ENCODE measurements at places on chromosomes 3 and 15.

DNA sequence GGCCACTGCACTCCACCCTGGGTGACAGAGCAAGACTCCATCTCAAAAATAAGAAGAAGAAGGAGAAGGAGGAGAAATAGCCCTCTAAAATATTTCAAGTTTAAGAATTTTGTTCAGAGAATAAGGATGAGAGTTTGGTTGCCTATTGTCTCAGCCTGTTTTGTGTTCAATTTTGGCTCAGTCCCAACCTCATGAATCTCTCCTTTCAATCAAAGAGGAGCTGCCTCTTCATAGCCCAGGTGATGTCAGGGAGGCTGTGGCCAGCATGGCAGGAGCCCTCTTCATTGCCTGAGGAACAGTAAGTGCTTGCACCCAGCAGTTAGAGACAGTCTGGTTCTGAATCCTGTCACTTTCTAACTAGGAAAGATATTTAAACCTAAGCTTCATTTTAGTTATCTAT, 55.0 kb downstream of the BDH1 start:
- DNase-seq: no peak

DNA sequence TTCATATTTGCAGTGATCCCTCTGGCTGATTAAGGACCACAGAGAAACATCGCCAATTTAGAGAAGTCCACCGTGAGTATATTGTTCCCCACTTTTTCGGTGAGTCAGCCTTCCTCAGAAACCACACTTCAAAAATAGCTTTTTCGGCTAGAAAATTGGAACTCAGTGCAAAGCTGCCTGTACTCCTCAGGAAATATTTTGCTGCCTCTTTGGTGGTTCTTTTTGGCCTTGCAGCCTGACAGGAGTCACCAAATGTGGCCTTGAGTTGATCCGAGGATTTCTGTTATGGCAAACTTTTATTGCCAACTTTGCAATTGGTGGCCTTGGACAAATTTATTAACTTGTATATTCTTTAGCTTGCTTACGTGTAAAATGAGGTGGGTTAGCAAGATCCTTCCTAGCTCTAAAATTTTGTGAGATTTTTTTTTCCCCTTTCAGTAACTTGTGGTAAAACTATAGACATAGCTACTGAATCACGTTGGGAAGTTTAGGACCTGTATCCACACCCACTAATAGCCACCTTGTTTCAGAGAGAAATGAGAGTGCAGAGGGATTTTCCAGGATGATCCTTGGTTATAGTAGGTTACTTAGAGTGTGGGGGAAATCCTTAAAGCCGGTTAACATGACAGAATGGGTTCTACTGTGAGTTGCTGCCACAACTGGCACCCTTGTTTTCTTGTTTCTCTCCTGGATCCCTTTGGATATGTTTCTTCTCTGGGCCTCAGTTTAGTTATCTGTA, 9.9 kb downstream of the ARL6IP5 start:
- DNase-seq: no peak

DNA sequence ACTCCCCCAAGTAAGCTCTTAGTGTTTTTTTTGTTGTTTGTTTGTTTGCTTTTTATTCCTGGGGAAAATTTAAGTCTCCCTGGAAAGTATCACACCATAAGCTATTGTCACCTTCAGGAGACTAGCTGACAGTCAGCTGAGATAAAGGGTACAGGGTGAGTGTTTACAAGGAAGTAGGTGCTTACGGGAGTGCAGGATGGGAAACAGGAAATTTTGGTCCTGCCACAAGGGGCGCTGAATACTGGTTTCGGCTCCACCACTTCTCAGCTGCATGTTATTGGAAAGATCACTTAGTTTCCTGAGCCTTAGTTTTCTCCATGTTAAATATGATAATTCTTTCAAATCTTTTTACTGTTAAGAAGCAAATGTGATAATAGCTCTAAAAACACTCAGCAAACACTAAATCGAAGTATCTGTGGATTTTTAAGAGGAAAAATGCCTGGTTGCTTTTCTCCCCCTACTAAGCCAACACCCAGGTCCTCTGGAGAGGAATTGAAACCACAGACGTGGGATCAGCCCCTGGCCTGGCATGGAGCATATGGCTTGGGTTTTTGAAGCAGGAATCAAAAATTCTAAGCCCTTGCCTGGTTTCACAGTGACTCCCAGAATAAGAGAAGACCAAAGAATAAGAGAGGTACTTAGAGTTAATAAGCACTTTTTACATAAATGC, 90.7 kb downstream of the SCN11A start:
- DNase-seq: no peak

GRCh38 chr3:24264748-24265158, 229.9 kb downstream of the THRB start:
- DNase-seq: no peak

DNA sequence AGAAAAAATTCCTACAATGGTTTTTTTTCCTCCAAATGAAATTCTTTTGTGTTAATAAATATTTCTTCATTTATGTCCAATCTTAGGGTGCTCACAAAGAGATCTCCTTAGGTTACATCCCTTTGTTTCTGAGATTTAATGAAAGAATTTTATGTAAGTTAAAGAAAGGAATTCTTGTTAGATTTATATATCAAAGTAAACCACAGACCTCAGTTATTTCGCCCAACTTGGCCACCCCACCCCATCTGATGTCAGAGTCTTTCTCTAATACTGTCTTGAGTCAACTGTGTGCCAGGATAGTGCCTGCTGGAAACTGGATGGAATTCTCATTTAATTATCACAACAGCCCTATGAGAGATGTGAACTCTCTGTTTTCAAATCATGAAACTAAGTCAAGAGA, 259.9 kb downstream of the OPA1 start:
- no peak for DNase-seq

GRCh38 chr3:184336547-184337398, 627 bp upstream of the FAM131A start:
- no peak for DNase-seq

GRCh38 chr3:81406318-81406717, 355.1 kb downstream of the GBE1 start:
- DNase-seq: no peak

DNA sequence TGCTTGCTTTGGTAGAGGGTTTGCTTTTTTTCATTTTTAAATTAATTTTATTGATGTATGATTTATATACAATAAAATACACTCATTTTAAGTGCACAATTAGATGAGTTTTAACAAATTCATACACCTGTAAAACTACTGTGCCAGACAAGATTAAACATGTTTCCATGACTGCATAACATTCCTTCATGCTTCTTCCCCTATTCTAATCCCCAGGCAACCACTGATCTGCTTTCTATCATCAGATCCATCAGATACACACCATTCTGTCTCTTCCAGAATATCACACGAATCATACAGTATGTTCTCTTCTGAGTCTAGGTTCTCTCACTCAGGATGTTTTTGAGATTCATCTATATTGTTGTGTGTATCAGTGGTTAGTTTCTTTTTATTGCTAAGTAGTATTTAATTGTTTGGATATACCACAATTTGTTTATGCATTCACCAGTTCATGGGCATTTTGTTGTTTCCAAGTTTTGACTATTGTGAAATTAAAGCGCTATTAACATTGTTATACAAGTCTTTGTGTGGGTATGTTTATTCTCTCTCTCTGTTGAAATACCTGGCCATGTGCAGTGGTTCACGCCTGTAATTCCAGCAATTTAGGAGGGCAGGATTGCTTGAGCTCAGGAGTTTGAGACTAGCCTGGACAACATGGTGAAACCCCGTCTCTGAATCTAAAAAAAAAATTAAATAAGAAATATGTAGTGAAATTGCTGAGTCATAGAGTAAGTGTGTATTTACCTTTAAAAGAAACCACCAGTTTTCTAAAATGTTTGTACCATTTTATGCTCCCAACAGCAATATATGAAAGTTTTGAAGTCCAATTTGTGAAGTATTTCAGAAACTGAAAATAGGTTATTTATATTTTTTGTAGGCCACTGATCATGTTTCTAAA, 7.0 kb upstream of the TFG start:
- no peak for DNase-seq

DNA sequence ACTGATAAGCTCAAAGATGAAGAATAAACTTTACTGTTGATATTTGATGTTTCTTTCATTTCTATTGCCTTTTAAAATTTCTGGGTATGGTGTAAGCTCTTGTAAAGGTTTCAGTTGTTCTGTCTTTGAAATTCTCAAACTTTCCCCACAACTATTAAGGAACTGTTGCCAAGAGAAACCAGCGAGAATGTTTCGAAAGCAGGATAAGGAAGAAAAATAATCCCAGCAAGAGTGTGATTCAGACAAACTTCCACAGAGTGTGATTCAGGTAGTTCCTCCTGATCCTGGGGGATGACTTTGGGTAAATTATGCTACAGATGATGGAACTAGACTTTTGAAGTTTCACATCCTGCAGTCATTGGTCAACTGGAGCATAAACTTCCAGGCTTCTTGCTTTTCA, 632.0 kb downstream of the NSUN3 start:
- DNase-seq: no peak

- no peak for DNase-seq
Observed at GRCh38 chr3:126827121-126827520, 123.1 kb downstream of the CHCHD6 start.

DNA sequence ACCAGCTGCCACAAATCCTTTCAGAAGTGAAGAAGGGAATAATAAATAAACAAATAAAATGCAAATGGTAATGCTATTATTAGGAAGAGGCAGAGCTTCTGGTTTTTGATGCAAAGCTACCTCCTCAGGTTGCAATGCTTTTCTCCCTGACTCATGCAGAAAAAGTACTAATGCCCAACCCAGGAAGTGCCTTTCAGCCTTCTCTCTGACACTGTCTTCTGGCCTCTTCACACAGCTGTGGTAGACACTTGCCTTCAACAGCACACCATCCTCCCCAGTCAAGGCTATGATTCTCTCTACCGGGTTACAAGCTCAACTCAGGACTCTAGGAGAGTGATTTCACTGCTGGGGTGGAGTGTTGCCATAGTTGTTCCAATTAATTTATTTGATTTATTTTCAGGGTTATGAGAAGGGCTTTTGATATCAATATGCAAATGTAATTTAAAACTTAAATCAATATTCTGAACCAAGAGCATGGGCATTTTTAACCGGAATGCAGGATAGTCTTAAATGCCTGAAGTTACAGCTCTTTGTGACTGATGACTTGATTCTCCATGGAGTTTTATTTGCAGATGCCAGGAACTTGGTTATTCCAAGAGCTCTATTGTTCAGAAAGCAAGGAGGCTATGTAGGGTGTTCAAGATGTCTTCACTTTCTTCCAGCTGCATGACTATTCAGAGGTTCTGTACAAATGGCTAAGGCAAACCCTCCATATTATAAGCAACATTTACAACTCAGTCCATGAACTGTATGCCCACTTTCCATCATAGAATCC, 27.1 kb upstream of the GALNT15 start:
- no peak for DNase-seq

GRCh38 chr15:70170096-70170699, 72.5 kb upstream of the TLE3 start:
- no peak for DNase-seq

DNA sequence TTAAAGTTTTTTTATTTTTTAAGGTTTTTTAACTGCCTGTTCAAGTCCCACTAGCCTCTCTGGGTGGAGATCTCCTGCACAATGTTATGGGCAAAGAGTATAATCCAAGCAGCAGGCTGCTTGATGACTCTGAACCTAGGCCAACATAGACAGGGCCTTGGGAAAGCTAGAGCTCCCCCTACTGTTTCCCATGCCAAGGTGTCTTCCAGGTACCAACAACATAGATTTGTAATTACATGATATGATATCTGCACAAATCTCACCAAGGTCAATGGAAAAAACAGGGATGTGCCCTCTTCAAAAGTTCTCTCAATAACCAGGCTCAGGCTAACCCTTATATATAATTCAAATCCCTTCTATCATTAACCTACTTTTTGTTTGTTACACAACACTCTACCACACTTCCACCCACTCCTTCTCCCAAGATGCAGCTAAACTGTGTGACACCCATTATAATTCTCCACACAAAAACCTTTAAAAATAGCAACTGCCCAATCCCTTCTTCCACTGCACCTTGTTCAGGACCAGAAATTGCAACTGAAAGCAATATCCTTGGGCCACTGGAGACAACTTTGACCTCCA, 43.8 kb downstream of the RBM15B start:
- DNase-seq: no peak

DNA sequence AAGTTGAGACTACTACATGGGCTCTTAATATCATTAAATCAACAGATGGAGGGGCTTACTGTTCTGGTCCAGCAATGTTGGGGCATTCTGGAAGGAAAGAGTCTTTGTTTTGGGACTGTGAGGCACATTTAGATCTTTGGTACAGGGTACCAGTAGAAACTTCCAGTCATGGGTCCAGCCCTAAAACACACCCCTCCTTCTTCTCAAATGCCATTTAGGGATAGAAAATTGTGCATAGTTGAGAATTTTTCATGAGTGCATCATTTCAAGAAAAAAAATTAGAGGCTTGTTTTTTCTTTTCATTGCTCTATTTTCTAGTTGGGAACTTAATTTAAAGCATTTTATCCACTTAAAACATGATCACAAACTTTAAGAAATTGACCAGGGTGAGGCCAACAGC, 4.1 kb upstream of the RTP1 start:
- DNase-seq: no peak

GRCh38 chr3:13480340-13481318, 523 bp downstream of the HDAC11 start:
- DNase-seq: no peak

Measured in mesothelial cell of epicardium (in vitro differentiated cells).